ENCODE measurements at places on chromosomes 16 and 17.

DNA sequence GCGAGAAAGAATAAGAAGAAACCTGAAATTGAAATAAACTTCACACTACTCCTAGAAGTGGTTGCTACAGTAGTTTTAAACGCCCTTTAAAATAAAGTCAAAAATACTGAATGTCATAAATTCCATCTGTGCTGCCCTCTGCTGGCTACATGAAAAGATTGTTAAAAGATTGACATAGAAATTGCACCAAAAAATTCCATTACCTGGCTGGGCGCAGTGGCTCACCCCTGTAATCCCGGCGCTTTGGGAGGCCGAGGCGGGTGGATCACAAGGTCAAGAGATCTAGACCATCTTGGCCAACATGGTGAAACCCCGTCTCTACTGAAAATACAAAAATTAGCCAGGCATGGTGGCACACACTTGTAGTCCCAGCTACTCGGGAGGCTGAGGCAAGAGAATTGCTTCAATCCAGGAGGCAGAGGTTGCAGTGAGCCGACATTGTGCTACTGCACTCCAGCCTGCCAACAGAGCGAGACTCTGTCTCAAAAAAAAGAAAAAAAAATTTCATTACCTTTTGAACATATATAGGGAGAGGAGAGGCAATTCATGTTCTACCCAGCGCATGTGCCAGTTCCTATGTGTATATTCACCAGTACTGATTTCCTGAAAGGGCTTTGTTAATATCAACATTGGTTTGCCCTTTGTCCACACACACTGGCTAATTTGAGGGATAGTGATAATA is 36.5 kb downstream of the CYTH1 start:
- peak; percentile 16 for DNase-seq

GRCh38 chr17:8029121-8029520 is 9.7 kb upstream of the ALOX15B start:
- no peak for DNase-seq

DNA sequence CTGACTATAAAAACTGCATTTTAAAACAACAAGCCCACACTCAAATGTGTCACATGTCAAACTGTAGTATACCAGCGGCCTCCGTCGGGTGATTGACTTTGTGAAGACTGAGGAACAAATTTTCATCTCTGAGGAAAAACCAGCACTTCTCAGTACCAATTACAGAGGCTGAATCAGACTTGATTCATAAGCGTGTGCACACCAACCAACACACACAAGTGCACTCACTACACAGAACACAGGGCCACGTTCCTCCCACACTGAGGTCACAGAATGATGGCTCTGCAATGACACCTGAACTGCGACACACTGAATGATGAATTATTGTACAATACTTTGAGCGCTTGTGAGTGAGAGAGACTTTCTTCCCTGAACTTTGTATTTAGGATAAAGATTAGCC is 29.6 kb downstream of the XPO6 start:
- DNase-seq = no peak

GRCh38 chr17:21199311-21199710 is 14.7 kb downstream of the TMEM11 start:
- no peak for DNase-seq

DNA sequence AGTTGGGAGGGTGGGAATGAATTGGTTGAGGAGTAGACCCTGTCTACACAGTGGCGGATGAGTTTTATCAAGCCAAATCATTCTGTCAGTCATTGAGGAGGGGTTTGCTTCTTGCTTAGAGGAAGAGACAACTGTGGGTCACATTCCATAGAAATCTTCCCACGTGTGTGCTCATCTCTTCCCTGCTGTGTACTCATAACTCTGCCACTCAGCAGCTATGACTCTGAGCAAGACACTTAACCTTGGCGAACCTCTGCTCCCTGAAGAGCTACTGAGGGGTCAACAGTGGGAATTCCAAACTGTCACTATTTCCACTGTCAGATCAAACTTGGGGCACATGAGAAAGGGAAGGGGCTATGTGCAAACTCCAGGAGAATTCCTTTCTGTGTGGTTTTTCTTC is 72.6 kb upstream of the COX10 start:
- DNase-seq = no peak

DNA sequence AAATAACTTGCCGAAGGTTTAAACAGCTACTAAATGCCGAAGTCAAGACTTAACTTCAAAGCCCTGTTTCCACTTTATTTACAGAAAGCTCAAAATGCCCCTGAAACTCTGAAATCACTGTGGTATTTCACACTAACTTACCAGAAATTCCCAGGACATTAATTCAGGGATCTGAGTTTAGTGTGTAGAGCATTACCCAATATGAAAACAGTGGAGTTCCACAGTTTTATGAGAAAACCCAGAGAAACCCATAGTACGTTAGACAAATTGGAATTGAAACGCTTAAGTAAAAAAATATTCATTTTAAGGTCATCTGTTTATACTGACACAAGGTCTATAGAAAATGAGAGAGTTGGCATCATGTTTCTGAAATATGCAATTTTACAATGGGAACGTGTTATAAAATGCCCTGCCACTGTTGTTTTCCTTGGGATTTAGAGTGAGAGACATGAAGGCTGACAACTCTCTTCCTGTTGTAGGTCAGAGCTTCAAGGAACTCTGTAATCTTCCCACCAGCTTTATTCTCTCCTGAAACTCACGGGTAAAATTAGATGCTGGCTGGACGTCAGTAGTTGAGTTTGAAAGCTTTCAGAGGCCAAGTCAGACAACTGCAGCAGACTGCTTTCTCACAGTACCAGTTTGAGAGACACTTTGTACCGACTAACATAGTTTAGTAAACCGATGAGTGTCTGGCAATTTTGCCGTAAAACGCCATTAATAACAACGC is 139.4 kb upstream of the TBX2 start:
- DNase-seq = no peak

DNA sequence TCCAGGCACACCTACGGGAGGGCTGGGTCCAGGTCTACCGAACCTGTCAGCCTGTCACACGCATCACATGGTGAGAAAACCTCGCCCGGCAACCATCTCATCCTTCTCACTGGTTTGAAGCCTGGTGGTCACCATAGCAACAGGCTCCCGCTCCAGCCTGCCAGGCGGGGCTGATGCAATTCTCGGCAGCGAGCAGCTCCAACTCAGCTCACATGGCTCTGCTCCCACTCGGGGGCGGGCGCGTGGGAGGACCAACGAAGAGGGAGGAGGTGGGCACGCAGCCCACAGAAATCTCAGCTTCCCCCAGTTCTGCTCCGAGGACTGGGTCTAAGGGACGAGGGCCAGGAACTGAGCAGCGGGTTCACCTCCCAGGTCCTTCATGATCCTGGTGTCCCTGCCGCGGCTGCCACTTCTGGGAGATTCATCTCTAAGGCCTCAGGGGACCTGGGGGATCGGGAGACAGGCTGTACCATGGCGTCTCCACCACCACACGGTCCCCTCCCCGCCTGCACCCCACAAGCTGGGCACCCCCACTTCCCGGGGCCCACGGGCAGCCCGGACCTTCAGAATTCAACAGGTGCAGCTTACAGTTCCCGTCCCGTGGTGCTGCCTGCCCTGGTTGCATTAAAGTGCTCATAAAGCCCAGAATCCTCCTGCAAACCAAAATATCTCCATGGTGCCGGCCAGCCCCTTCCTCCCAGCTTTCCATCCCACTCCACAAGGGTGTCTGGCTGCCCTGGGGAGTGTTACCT is 25.8 kb downstream of the ABR start:
- DNase-seq = peak; percentile 82

GRCh38 chr16:86634292-86634691 is 55.9 kb downstream of the FOXL1 start:
- no peak for DNase-seq

DNA sequence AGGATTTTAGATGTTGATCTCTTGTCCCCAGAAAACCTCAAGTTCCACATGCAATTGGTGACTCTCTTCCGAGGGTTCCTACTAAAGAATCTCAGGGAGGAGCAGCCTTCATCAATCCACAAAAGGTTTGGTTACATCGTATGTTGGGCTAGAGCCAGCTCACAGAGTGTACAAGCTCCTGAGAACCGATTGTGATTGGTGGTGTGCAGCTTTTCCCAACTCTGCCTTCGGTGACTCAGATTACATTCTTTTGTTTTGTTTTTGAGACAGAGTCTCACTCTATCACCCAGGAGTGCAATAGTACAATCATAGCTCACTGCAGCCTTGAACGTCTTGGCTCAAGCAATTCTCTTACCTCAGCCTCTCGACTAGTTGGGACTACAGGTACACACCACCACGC is 172.4 kb downstream of the PMP22 start:
- DNase-seq = no peak

DNA sequence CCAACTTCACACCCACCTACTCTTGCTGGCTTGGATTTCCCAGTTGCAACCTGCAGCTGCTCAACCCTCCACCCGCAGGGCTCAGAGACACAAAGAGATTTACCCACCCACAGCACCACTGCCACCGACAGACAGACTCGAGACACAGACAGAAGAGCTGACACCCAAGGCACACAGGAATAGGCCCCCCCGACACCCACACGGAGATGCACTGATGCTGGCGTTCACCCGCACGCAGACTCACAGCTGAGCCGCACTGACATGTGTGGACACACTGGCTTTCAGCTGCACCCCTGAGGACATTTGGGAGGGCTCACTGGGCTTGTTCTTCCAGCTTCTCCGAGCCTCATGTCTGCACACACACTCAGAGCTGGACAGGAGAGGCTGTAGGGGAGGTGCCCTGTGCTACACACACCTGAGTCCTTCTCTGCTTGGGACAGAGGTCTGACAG is 8.2 kb downstream of the STX1B start:
- no peak for DNase-seq

GRCh38 chr17:82802075-82802780 is 37.6 kb downstream of the ZNF750 start:
- no peak for DNase-seq

- DNase-seq = peak; percentile 13
Observed at GRCh38 chr17:30113213-30113612, 3.4 kb upstream of the NSRP1 start.

DNA sequence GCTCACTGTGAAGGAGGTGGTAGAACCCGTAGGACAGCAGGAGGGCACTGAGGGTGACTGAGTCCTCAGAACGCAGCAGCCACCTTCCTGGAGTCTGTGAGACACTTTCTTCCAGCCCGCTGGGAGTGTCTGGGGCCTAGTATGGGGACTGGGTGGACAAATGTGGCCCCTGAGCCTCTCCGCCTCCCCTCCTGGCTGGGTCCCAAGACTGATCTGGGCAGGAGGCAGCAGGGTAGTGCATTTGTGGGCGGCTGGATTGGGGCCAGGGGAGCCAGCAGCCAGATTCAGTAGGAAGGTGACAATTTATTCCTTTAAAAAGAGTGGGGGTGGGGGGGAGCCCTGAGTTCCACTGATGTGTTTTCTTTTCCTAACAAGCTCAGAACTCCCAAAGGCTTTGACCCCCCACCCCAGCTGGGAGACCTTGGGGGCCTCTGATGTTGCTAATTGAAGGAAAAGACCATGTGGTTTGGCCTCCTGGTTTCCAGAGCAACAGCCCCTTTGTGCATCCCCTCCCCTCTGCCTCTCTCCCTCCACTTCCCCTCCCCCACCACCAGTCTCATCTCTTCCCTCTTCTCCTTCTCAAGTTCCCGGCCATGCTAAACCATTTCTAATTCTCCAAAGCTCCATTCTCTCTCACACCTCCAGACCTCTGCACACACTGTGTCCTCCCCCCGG is 4.4 kb downstream of the CLEC19A start:
- no peak for DNase-seq

- DNase-seq = no peak
Observed at GRCh38 chr17:82623707-82624106, 24.5 kb downstream of the WDR45B start.

- no peak for DNase-seq
Observed at GRCh38 chr16:262121-262745, 13.5 kb downstream of the RGS11 start.

- no peak for DNase-seq
Observed at GRCh38 chr17:7476494-7476893, 2.9 kb downstream of the ZBTB4 start.

DNA sequence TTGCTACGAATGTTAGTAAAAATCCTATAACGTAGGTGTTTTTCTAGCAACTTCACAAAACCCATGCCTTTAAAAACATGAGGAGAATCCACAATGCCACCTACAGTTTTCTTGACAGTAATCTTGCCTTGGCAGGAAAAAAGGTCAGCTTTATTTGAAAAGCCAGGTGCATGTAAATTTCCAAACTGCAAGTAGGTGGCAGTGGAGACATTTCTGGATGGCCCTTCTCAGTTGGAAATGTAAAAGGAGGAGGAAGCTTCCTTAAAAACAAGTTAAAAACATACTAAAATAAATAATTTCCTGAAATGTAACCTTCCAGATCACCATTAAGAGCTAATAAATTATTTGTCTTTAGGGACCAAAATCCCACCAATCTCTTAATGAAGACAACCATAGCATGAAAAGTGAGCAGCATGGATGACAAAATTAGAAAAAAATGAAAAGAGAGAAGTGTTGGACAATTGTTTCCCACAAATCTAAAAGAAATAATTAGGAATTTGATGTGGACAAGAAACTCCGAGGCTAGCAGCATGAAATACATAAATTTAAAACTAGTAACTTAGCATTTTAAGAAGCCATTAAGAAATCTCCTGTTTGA is 152.2 kb downstream of the SNX11 start:
- DNase-seq = peak; percentile 79

GRCh38 chr17:1590029-1590746 is 27.6 kb upstream of the PITPNA start:
- no peak for DNase-seq

DNA sequence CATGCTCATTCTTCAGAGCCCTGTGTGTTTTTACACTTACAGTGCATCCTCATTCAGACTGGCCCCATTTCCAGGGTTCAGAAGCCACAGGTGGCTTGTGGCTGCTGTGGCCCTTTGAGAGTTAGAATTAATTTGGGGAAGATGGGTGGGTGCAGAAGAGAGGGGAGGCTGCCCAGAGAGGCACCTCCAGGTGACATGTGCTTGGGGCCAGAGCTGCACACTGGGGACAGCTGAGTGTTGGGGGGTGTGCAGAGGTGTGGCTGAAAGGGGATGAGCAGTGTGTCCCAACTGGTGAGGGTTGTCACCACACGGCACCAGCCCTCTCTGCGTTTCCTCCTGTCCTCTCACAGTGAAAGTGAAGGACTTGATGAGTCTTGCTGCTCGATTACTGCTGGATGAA is 6.9 kb upstream of the EIF1 start:
- no peak for DNase-seq

- DNase-seq = peak; percentile 12
Observed at GRCh38 chr16:6081320-6081976, 983.9 kb upstream of the EEF2KMT start.
